ENCODE measurements at places on chromosomes 6 and 20. TPM values are rescaled to one million over a fixed set of nuclear protein-coding genes. Genes with fewer than 3 reads are reported as not detected.

Gene ELOVL4
- 4.5 TPM for polyA plus RNA-seq

GRCh38 chr6:149235130-149235561 is 82.4 kb upstream of the TAB2 start:
- no peak for DNase-seq

- DNase-seq = no peak
These were observed 52.1 kb downstream of the CD2AP start for GRCh38 chr6:47529734-47530133.

GRCh38 chr6:18501663-18502013 is 114.5 kb downstream of the RNF144B start:
- DNase-seq = no peak

- DNase-seq = no peak
These were observed 162.7 kb downstream of the MEI4 start for GRCh38 chr6:77815531-77815930.

- no peak for DNase-seq
These were observed 34.7 kb downstream of the TFEB start for GRCh38 chr6:41700463-41701347.

GRCh38 chr6:71066153-71066552 is 109.3 kb upstream of the B3GAT2 start:
- DNase-seq = no peak

DNA sequence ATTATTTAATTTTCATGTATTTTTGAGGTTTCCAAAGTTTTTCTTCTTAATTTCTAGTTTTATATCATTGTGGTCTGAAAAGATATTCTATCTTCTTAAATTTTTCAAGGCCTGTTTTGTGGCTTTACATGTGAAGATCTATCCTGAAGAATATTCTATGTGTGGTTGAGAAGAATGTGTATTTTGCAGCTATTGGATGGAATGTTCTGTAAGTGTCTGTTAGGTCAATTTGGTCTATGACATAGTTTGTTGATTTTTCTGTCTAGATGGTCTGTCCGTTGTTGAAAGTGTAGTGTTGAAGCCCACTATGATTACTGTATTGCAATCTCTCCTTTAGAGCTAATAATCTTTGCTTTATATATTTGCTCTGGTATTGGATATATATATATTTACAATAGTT is 125.7 kb downstream of the CRYBG1 start:
- no peak for DNase-seq

Gene FBXL4
- 29.5 TPM for polyA plus RNA-seq

Gene DST
- 202 TPM for polyA plus RNA-seq

GRCh38 chr6:169252505-169253189 is 999 bp downstream of the THBS2 start:
- no peak for DNase-seq

Gene ALDH8A1
- 14.0 TPM for polyA plus RNA-seq

DNA sequence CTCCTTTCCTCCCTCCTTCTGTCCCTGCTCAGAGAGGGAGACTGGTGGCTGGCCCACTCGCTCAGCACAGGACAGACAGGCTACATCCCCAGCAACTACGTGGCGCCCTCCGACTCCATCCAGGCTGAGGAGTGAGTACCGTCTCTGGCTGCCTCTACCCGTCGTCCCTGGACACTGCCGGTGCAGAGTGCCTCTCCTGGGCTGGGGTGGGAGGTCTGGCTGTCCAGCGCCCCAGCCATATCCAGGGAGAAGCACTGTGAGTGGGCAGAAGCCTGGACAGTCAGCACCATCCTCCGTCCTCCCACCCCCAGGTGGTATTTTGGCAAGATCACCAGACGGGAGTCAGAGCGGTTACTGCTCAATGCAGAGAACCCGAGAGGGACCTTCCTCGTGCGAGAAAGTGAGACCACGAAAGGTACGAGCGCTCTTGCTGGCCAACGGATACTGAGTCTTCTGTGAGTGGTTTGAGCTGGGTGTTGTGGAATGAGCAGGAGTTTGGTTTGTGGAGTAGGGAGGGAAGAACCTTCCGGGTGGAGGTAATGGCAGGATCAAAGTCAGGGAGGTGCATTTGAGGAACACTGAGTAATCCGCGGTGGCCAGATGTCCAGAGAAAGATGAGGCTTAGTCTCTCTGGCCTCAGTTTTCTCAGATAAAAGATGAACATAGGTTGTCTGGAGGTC is 48.1 kb downstream of the SRC start:
- no peak for DNase-seq

Gene ENPP5
- polyA plus RNA-seq = 18.5 TPM

DNA sequence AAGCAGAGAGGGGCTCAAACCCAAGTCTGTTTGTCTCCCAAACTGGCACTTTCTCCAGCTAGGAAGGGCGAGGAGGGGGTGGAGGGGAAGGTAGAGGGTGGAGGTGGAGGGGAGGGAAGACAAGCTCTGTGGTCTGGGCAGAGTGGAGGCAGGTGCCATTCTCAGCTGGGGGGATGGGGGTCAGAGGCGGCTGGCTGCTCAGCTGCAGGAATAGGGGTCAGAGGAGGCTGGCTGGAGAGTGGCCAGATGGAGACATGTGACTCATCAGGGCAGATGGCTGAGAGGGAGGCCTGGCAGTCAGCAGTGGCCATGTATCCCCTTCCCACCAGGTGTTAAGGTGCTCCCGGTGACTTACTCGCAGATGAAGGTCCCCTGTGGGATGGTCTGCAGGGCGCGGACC is 3.5 kb upstream of the SLC44A4 start:
- no peak for DNase-seq

Gene MAS1
- polyA plus RNA-seq = not detected

DNA sequence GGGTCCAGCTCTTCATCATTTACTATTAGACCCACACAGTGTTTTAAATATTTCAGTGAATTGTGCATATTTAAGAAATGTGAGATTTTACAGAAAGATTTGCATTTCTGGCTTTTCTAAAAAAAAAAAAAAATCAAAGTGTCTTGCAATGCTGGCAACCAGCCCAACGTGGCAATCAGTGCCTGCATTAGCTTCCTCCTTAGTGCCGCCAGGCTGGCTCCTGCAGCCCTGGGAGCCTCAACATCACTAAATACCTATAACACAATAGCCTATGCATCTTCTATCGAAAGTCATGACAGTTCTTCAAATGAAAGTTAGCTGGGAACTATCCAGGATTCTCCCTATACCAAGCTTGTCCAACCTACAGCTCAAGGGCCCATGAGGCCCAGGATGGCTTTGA is 9.4 kb upstream of the CD93 start:
- no peak for DNase-seq

DNA sequence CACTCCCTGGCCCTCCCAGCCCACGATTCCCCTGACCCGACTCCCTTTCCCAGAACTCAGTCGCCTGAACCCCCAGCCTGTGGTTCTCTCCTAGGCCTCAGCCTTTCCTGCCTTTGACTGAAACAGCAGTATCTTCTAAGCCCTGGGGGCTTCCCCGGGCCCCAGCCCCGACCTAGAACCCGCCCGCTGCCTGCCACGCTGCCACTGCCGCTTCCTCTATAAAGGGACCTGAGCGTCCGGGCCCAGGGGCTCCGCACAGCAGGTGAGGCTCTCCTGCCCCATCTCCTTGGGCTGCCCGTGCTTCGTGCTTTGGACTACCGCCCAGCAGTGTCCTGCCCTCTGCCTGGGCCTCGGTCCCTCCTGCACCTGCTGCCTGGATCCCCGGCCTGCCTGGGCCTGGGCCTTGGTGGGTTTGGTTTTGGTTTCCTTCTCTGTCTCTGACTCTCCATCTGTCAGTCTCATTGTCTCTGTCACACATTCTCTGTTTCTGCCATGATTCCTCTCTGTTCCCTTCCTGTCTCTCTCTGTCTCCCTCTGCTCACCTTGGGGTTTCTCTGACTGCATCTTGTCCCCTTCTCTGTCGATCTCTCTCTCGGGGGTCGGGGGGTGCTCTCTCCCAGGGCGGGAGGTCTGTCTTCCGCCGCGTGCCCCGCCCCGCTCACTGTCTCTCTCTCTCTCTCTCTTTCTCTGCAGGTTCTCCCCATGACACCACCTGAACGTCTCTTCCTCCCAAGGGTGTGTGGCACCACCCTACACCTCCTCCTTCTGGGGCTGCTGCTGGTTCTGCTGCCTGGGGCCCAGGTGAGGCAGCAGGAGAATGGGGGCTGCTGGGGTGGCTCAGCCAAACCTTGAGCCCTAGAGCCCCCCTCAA is at the start of gene LTA:
Gene LTA, plus strand, starts transcription at position 249 of the 871 bp plus-strand sequence. Its CDS starts 454 bp downstream, at position 703.
- no peak for DNase-seq

GRCh38 chr6:149851461-149852110 is 12.6 kb downstream of the LRP11 start:
- no peak for DNase-seq

- DNase-seq = no peak
These were observed 33.2 kb downstream of the PLEKHG1 start for GRCh38 chr6:150632785-150633485.

Gene KCNQ5
- 0.79 TPM for polyA plus RNA-seq

Gene RIMS4
- polyA plus RNA-seq = 1.8 TPM

Gene GSTA3
- 0.70 TPM for polyA plus RNA-seq

DNA sequence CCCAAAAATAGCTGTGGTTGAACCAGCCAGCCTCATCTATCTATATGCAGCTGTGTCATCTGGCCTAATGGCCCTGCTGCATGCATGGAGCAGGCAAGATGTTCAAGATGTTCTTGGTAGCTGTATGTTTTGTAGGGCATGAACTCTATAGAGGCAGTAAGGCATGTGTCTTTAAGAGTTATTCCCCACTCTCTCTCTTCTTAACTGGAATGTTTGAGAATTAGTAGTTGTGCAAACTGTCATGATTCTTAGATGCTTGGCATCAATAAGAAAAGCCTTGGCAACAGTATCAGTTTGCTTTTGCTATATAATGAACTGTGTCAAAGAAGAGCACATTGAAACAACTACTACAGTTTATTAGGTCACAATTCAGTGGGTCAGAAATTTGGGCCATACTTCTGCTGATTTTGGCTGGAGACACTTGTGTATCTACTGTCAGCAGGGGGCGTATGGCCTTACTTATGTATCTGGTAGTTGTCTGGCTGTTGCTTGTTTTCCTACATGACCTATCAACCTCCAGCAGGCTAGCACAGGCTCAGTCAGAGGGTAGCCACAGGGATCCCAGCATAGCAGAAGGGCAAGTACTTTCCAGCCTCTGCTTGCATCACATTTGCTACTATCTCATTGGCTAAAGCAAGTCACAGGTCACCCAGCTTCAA is 56.1 kb upstream of the LAMP5 start:
- no peak for DNase-seq

DNA sequence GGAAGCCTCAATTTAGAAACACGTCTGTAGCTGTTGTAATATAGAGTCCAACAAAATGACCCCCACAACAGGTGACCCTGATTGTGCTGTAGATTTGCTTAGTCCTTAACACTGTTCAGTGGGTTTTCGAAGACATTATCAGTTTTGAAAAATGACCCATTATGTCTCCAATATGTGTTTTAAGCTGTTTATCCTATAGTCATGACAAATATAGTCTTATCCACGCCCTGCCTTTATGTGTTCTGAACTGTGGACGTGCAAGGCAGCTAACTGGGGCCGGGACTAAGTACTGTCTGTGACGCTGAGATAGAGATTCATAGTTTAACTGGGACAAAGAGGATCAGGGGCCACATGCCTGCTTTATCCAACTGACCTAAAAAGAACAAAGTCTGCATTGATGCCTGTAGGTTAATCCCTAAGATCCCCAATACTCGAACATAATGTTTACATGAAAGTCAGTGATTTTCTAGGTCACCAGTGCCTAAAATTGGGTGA is 192.4 kb downstream of the CD83 start:
- no peak for DNase-seq

GRCh38 chr6:162109480-162110050 is 618.0 kb downstream of the PRKN start:
- no peak for DNase-seq

- DNase-seq = no peak
These were observed 386.6 kb upstream of the SLC35B3 start for GRCh38 chr6:8821981-8822381.

GRCh38 chr6:132209351-132209750 is 191.9 kb downstream of the MOXD1 start:
- DNase-seq = no peak

- DNase-seq = no peak
These were observed 10.8 kb upstream of the BTBD3 start for GRCh38 chr20:11906626-11907480.

Gene CD24
- polyA plus RNA-seq = 1,270 TPM

Gene C20orf204
- 1.4 TPM for polyA plus RNA-seq

Gene SLC17A2
- 0.72 TPM for polyA plus RNA-seq

DNA sequence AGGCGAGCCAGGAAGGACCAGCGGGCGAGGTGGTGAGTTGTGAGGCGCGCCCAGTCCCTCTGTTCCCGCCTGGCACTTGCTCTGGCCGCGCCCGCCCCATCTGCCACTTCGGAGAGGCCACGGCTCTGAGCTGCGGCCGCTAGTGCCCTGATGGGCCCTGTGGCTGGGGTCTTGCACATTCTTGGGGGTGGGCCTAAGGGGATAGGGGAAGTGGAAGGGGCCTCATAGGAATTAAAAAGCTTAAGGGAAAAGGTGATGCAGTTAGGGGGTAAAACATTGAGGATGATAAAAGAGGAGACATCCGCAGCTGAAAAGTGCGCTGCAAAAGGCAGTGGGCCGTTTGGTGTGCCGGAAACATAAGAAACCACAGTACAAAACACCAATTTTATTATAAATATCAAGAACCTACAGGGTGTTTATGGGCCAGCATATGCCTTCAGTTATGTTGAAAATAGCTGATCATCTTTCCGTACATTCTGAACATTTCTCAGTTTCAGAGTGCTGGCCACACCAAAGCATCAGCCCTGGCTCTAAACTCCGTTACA is 1.1 kb upstream of the PSMB8 start:
- DNase-seq = no peak

DNA sequence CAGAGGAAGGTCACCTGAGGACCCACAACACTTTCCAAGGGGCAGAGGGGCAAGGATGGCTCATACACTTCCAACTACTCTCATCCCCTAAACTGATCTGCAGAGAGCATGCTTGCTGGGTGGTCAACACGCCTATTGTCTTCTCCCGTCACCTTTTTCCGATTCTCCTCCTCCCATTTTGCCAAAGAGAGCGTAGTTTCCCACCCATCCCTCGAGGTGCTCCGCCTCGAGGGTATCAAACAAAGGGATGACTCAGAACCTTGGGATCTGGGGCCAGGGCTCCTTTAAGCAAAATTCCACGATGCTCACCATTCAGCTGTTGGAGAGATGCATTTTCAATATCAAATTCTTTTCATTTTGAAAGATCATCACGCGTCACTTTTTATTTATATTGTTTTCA is 507.5 kb upstream of the SULF2 start:
- no peak for DNase-seq

DNA sequence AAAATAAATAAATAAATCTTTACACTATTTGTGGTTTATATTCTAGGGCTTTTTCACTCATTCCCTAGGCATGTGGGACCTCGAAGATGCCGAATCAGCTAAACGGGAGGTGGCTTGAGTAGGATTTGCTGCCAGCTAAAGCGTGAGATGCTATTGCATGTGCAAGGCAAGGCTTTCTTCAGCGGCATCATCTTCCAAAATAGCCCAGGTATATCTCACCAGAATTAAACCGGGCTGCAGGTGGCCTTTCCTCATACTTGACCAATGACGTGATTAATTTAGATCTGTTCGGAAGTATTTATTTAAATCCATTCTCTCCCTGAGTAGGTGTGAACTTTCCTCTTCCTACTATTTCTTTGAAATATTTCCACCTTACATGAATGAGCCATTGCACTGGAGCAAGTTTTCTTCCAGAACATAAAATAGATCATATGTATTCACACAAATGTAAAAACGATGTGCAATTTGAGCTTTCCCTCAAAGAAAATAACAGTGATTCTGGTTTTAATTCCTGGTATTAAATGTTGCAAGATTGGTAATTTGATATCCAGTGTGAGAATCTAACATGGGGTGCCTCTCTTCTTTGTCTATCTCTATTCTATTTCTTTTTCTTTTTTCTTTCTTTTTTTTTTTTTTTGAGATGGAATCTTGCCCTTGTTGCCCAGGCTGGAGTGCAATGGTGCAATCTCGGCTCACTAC is 24.3 kb upstream of the ZNF217 start:
- no peak for DNase-seq

GRCh38 chr6:160505970-160506369 is 157.8 kb downstream of the SLC22A3 start:
- no peak for DNase-seq
